ENCODE measurements at places on chromosomes 1 and 21.
A peak's percentile ranks its signal among the peaks of the same experiment; 100 is the strongest.

- no peak for DNase-seq
These were observed 278.9 kb downstream of the NPHP4 start for GRCh38 chr1:5713101-5714010.

DNA sequence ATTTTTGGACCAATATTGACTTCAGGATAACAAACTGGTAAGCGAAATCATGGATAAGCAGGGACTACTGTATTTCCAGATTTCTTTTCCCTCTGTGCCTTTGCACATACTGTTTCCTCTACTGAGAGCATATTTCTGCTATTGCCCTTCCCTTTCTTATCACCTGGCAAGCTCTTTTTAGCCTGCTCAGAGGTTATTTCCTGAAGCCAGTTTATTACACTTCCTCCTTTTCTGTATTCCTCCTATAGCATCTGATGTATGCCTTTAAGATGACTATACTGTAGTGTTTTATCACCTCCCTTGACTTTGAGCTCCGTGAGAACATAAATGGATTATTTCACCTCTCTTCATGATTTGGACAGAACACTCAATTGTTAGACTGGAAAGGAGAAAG lies 49.0 kb downstream of the MAGI3 start:
- DNase-seq: no peak

DNA sequence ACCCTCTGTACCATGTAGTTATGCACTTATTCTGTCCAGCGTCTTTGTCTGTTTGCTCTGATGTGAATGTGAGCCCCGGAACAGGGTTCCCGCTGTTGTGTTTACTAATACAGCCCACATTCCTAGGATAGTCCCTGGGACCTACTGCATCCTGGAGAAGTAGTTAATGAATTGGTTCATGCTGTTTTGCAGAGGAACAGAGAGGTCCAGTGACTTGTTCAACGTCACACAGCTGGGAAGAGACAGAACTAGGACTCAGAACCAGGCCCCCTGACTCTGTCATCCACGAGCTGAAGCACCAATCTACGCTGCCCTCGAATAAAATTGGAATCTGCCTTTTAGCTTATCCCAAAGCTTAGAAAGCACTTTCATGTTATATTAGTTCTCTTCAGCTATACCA lies 784 bp downstream of the AGT start:
- DNase-seq: no peak

- no peak for DNase-seq
These were observed 34.9 kb upstream of the ARHGEF16 start for GRCh38 chr1:3419415-3420204.

DNA sequence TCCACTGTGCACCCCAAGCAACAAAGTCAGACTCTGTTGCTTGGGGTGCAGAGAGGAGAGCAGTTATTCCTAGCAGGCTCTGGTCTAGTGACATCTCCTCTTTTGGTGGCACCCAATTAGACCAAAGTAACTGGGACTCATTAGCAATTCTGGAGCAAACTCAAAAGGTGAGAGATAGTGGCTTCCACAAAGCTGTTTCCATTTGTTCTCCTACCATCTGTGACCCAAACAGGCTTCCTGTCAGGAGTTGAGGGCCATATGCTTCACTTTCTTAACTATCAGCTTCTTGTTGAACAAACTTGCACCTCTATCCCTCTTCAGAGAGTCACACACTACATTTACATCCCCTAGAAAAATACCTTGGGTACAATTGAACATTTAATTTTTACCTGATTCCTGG lies 1.5 kb upstream of the ATXN7L2 start:
- no peak for DNase-seq

GRCh38 chr1:211210052-211210451 lies 49.1 kb upstream of the RCOR3 start:
- DNase-seq: no peak

- no peak for DNase-seq
These were observed 37.1 kb upstream of the GADD45A start for GRCh38 chr1:67647814-67648358.

DNA sequence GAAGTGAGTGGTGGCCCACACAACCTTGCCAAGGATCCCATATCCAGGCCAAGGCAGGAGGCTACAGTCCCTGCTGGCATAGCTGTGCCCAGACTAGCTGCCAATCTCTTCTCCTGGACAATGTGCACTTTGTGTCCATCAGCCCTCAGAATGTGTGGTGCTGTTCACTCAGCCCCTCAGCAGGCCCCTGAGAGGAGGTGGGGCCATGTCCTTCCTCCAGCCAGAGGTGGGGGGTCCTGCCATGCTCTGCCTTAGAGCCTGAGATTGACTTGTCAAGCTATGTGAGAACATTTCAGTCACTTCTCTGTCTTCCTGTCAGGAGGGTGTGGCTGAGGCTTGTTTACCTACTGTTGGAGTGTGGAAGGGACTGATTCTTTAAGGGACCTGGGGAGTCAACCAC lies 1.4 kb downstream of the NCF2 start:
- DNase-seq: no peak

GRCh38 chr1:9875636-9876000 lies 34.5 kb downstream of the CTNNBIP1 start:
- DNase-seq: no peak

DNA sequence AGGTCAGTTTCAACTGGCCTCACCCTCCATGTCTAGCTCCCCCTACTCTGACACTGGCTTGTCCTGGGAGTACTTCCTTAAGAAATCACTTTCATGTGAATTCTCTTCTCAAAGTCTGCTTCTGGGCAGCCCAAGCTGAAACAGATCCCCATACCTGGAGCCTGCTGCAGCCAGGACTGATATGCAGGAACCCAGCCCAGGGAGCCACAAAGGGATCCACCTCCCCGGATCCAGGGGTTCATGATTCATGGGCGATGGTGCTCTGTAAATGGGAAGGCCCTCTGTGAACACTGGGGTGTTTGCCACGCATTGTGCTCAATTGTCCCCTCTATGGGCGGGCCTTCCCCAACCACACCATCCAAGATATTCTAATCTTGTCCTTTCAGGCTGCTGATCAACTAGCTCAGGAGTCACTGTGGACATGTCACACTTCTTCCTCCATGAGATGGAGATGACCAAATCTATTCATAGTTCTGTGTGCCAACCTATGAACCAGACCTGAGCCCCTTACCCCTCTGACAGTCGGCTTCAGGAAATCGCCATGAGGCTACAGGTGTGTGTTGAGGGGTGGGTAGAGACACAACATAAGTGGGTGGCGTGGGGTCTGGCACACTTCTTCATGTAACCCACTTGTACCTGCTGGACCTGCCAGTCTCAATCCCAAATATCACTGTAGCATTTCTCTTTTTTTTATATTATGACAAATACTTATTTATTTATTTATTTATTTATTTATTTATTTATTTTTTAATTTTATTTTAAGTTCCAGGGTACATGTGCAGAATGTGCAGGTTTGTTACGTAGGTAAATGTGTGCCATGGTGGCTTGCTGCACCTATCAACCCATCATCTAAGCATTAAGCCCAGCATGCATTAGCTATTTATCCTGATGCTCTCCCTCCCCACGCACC lies 41.8 kb downstream of the RUNX3 start:
- DNase-seq: no peak

DNA sequence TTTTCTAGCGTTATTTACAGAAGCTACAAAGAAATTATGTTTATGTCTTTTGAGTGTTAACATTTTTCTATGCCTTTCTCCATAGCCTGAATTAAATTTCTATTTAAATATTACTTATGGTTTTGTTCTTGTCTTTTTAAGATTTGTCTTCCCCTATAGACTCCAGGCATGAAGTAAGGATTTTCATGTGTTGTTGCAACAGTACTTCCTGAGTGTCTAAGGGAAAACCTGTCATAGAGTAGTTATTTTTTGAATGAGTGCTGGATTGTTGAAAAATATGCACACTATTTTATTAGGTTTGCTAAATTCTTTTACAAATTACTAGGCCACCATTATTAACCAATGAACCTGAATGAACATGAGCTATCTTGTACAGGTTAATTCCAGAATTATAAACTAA lies 27.1 kb downstream of the SAMSN1 start:
- no peak for DNase-seq

DNA sequence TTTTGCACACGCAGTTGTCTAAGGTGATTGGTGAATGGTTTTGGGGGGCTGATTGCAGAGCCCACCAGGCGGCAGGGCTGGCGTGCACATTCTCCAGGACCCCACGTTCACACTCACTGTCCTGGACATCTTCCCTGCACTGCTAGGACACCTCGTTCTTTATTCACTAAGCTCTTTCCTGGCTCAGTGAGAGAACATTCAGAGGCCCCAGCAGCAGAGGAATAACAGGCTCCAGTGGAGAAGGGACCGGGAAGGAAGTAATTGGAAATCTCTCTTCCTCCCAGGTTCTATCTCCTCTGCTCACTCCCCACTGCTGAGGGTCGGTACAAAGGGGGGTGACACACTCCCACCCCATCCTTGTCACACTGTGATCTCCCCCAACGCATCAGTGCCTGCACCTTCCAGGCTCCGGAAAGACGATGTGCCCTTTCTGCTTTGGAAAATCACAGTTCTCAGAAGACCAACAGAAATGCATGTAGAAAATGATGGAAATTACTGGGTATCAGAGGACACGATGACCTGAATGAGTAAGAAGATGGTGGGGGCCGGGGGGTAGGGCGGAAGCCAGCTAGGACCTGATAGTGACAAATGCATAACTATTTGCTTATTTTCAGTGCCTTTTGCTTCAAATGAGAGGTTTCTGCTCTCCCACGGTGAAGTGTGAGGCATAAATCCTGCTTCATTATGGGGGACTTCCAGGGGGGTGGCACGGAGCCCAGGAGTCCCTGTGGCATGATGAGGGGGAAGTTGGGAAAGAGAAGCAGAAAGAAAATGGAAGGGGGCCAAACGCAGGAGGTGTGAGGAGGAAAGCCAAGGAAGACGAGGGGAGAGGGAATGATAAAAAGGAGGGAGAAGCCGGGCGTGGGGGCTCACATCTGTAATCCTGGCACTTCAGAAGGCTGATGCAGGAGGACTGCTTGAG lies 25.2 kb upstream of the KIF26B start:
- DNase-seq: no peak

- DNase-seq: peak; percentile 69
These were observed 9.0 kb downstream of the IGSF9 start for GRCh38 chr1:159936273-159936904.

- no peak for DNase-seq
These were observed 808 bp downstream of the C1orf116 start for GRCh38 chr1:207031632-207032264.

- DNase-seq: no peak
These were observed 69.8 kb upstream of the HSPA13 start for GRCh38 chr21:14452727-14453241.

DNA sequence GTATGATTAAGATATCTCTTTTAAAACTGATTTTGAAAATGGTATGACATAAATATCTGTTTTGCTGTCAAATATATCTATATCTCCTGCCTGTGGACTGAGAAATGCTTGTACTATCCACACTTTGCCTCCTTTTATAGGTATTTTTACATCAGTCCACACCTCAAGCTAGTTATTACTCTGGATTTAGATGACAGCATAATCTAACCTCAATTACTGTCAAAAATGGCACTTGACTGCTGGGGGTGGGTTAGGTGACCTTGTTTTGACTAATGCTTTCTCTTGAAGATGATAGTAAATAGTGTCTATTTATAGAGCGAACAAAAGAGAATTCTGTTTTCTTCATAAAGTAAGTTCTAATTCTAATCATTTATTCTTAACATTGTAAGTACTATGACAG lies 9.1 kb downstream of the ADGRL2 start:
- DNase-seq: no peak

DNA sequence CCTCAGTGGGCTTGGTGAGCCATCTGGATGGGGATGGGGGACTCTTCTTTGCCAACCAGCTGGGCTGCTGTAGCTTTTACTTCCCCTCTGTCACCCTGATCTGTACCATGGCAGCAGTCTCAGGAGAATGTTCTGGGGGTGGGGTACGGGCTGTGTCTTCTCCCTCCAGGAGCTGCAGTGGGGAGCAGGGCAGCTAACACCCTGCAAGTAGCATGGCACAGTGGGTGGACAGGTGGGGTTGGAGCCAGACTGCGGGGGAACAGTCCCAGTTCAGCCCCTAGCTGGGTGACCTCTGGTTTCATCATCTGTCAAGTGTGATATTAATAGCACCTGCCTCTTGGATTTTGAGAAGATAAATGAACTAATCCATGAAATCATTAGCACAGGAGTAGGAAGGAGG lies 3.1 kb downstream of the NFASC start:
- DNase-seq: no peak

DNA sequence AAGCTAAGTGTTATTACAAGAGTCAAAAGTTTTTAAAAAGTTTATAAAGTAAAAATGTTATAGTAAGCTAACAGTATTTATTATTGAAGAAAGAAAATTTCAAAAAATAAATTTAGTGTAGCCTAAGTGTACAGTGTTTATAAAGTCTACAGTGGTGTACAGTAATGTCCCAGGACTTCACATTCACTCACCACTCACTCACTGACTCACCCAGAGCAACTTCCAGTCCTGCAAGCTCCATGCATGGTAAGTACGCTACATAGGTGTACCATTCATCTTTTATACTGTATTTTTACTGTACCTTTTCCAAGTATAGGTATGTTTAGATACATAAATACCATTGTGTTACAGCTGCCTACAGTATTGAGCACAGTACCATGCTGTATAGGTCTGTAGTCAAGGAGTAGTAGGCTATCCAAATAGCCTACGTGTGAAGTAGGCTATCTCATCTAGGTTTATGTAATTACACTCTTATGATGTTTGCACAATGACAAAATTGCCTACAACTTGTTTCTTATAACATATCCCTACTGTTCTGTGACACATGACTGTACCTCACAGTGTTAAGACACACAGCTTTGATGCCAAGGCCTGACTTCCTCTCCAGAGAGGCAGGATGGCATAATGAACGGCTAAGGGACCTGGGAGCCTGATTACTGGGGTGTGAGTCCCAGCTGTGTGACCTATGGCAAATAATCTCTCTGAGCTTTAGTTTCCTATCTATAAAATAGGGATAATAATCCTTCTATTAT lies 12.7 kb downstream of the DHCR24 start:
- DNase-seq: no peak

DNA sequence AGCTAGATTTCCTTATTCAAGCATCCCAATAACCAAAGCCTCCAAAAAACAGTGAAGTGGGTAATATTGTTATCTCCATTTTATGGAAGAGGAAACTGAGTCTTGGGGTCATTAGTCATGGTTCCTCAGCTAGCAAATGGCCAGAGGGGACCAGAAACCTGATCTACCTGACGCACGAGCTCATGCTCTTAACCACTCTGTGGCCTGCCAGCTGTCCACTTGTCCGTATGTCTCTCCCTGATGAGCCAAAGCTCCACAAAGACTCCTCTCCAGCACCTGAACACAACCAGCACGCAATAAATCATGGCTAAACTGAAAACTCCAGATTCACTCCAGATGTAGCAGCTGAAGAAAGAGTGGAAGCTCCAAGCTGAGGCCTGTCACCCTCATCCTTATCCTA lies 5.8 kb downstream of the CAPN8 start:
- DNase-seq: no peak

DNA sequence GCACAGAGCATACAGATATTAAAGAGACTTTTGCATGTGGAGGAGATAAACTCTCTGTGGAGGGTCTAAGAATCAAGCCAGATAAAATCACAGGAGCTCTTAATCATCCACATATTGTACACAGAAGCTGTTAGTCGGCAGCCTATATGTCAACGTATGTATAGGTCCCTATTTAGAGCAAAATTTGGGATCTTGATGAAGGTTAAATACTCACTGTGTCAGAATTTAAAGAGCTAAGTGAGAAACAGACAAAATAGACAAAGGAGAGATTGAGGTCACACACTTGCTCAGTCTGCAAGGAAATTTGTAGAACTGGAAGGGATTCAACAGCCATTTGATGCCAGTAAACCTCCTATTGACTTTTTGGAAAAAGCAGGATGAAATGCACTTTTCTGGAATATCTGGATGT lies 4.1 kb upstream of the IRF2BP2 start:
- no peak for DNase-seq

- DNase-seq: no peak
These were observed 428.4 kb downstream of the PTPRU start for GRCh38 chr1:29664711-29665110.
